T1000 (cell line): ENCODE measurements at places on chromosomes 7 and 10.

DNA sequence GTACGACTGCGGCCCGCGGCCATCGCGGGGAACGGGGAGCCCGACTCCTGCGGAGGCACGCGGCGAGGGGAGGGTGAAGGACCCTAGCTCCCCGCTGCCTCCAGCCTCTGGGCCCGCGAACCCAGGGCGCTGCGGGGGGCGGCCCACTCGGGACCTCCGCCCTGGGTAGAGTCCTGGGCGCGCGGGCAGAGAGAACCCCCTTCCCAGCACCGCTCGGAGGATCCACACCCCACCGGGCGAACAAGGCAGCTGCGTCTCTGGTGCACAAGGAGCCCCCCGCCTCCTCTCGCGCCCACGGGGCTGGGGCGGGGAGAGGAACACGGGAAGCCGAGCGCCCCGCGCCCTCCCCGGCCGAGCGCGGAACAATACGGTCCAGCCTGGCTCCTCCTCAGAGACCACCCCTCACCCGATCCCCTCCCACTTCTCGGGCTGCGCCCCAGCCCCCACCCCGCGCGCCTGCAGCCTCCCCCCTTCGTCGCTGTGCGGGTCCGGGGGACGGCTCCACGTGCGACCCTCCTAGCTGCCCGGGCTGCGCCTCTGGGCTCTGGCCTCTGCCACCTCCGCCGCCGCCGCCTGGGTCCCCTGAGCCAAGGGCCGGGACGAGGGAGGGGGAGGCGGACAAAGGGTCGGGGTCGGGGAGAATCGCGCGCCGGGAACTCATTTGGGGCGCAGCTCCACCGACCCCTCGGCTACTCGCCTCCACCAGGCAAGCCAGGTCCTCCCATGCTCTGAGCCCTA lies at the start of gene WDR86:
WDR86 (minus strand) TSS at position 372 of the 738 bp plus-strand sequence. CDS start 449 bp downstream, outside the sequence.
- no peak for DNase-seq

- DNase-seq = no peak
These were observed at the start of gene NPY for GRCh38 chr7:24283897-24284698. Gene NPY, plus strand, starts transcription at chr7:24284190. Its CDS starts 1,051 bp downstream, at chr7:24285241.

DNA sequence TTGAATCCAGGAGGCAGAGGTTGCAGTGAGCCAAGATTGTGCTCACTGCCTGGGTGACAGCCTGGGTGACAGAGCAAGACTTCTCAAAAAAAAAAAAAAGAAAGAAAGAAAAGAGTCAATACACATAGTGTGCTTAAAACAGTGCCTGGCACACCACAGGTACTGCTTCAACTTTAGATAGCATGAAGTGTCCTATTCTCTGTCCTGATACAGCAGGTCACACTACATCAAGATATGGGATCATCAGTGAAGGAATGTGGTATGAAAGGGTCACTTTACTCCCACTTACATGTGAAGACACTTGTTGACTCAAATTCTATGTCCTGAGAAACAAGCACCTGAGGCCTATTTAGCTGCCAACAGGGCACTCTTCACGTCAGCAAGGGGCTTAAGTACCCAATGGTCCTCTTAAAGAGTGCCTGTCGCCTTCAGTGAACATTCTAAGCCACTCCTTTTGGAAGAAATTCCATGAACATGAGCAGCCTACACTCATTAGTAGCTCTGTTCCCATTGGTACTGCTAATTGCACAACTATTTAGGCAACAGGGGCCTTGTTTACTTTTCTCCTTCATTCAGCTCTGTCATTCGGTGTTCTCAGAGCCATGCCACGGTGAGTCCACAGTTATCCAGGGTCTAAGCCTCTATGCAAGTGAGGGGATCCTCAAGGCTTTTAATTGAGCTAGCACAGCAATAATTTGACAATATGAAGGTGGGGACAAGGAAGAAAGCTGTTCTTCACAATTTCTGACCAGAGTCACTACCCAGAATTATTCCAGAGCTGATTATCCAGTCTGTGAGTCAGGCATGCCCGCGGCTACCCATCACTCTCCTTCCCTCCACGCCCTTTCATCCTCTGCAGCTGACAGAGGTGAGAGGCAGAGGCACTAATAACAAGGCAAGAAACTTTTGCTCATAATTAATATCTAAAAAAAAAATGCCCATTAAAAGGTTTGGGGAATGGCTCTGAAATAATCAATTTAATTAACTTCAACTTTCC lies 56.6 kb upstream of the PTN start:
- no peak for DNase-seq

GRCh38 chr10:13121500-13121854 lies 21.5 kb downstream of the OPTN start:
- DNase-seq = no peak

DNA sequence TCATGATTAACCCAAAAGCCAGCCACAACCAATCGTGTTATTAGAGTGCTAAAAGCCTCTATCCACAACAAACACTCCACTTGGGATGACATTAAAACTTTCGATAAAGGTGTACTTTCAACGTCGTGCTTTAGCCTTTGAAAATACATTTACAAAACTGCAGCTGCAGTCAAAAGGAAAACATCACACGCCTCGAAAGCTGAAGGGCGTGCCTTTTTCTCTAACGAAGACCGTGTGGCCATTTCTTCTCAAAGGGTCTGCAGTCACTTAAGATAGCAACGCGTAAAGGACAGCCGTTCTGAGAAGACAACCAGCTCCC lies 1.1 kb downstream of the ARHGAP12 start:
- no peak for DNase-seq
